Stimulated activated CD8-positive, alpha-beta memory T cell treated with anti-CD3 and anti-CD28 coated beads, Interleukin-4, amount 100 ng/mL, for 1 hour (primary cell): ENCODE measurements at places on chromosomes 5 and 9.

DNA sequence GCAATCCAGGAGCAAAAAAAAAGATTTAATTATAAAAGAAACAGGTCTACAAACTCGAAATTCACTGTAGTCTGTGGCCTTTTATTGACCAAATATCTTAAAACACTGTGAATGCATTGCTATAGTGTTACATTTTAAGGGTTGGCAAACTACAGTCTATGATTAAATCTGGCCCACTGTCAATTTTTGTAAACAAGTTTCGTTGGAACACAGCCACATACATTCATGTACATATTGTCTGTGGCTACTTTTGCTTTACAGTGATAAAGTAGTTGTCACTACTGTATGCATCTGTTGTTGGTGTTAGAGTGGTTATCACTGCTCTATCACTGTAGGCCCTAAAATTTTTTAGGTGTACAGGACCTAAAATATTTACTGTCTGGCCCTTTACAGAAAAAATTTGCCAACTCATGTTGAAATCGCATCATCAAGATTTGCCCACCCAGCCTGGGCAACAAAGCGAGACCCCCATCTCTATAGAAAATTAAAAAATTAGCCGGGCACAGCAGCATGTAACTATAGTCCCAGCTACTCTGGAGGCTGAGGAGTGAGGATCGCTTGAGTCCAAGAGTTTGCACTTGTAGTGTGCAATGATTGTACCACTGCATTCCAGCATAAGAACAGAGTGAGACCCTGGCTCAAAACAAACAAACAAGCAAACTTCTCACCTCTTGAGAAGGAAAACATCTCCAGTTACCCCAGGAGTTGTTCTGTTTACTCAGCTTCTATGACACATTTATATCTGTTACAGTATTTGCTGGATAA, 89.0 kb downstream of the ERBIN start:
- DNase-seq = no peak

- no peak for DNase-seq
Measured at GRCh38 chr9:127248241-127248640, 16.3 kb upstream of the GARNL3 start.

GRCh38 chr9:68619636-68620035, 79.0 kb upstream of the TMEM252 start:
- DNase-seq = no peak

DNA sequence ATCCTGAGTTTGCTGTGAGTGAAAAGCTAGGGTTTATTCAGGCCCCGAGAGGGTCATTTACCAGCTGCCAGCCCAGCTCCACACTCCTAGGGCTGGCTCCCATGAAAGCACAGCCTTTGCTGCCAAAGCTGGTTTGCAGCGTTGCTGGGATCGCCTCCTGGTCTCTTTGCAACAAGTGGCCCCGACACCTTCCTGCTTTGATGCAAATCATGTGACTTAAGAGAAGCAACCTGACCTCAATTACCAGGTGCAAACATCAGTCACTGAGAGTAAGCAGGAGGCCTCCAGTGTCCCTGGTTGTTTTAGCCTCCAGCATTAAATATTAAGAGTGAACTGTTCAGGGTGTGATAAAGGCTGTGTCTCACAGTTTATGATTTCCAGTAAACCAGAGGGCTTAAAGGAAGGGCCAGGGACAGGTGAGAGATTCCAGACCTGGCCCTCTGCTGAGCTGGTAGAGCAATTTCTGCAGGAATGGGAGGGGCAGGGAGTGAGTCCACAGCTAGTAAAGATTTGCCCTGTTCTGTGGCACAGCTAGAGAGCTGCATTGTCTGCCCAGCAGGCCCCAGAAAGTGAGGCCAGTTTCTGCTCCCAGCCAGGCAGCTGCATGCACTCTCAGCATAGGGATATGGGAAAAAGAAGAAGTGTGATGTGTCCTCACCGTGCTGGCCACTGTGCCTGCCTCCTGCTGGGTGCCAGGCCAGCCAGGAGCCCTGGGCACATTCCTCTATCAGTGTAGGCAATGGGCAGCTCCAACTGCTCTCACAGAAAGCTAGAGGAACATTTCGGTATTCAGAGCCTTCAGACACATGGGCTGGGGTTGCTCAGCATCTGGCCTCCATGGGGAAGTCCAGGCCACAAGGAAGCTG, 58.0 kb downstream of the SLC22A5 start:
- peak; percentile 27 for DNase-seq

DNA sequence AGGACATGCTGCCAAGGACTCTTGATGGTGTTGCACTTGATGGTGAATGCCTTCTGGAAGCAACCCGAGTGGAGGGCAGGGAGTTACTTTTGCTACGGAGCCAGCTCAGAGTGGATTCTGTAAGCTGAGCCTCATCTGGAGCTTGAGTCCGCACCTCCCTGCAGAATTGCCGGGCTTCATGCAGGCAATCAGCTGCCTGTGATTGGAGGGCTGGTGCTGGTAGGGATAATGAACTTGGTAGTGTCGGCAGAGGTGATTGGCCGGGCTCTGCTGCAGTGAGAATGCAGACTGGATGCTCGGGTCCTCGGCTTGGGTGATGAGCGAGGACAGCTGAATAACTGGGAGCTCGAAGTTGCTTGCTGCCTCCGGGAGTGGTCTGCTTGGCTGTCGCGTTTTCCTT, 23.1 kb downstream of the SLC25A25 start:
- no peak for DNase-seq

DNA sequence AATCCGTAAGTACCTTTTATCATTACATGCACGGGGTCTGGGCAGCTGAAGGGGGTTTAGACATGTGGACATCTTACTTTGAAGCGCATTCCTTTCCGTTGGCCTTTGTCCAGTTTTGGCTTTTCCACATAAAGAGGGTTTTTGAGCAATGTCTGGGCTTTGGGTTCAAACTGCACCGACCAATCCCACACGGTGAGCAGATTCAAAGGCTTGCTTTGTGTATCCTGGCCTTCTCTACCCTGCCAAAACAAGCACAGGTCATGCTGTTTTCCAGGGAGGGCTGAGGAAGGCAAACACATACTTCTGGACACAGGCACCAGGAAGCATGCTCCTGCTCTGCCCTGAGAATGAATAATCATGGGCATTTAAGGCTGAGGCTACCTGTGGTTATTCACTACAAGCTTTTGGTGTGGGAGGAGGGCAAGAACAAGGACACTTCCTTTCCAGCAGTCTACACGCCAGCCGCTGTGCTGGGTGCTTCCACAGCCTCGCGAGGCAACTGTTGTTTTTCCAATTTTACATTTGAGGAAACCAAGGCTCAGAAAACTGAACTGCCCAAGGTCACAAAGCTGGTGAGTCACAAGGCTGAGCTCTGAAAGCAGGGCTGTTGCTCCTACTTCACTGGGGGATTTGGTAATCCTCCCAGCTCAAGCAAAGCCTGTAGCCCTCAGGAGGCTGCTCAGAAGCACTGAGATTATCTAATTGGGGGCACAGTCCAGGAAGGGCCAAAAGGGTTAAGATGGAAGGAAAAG, 59.8 kb upstream of the GOLPH3 start:
- no peak for DNase-seq

DNA sequence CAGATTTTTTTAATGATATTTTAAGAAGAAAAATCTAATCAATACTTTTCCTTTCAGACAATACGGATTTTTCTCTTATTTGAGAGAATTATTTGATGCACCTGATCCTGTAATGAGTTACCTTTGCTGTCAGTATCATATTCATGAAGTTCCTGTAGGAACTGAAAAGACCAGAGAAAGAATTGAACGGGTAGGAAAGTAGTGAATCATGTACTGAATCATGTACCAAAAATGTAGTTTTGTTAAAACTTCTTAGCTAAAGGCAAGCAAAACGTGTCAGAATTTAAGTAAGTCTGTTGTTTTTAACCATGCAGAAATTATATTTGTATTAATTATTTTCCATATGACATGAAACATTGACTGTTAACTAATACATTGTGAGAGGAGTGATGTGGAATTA, 56.6 kb downstream of the SMC5 start:
- no peak for DNase-seq

DNA sequence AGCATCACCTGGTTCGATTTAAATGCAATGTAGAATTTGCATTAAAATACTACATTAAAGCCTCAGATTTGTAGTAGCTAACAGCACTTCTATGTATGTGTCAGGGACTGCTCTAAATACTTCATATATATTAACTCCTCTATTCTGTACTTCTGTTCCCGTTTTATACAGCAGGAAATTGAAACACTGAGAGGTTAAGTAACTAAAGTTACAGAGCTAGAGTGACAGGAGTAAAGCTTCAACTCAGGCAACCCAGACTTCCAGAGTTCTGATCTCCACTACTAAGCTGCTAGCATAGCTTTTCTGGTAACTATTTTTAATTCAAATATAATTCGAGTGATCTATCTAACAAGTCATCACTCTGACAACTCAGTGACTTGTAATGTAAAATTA, 619 bp upstream of the APC start:
- no peak for DNase-seq

DNA sequence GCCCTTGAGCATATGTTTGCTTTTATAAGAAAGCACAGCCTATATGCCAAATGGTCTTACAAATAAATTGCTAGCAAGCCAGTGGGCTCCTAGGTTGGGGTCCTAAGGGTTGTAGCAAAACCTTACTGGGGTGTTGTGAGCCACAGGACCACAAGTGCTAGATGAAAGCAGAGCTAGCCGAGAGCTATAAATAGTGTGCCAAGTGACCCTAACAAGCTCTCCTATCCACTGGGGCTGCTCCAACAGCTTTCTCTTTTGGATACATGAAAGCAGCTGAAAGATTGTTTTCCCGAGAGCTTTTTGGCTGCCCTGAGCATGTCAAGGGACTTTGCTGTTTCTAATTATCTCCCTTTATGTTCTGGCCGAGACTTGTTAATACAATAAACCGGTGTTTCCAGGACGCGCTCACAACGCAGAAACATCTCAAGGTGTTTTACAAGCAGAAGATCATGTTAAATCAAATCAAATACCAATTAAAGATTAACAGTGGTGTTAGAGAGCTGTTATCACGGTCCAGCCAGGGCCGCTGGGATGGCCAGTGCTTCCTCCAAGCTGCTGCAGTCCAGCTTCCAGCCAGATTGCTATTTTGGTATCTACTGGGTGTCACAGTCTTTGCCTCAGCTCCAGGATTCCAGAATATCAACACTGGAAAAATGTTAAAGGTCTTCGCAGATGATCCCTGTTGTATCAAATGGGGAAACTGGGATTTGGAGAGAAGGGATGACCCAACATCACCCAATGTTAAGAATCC, 351.0 kb downstream of the ASTN2 start:
- DNase-seq = no peak

- DNase-seq = no peak
Measured at GRCh38 chr9:129669946-129670345, 4.5 kb downstream of the PRRX2 start.

DNA sequence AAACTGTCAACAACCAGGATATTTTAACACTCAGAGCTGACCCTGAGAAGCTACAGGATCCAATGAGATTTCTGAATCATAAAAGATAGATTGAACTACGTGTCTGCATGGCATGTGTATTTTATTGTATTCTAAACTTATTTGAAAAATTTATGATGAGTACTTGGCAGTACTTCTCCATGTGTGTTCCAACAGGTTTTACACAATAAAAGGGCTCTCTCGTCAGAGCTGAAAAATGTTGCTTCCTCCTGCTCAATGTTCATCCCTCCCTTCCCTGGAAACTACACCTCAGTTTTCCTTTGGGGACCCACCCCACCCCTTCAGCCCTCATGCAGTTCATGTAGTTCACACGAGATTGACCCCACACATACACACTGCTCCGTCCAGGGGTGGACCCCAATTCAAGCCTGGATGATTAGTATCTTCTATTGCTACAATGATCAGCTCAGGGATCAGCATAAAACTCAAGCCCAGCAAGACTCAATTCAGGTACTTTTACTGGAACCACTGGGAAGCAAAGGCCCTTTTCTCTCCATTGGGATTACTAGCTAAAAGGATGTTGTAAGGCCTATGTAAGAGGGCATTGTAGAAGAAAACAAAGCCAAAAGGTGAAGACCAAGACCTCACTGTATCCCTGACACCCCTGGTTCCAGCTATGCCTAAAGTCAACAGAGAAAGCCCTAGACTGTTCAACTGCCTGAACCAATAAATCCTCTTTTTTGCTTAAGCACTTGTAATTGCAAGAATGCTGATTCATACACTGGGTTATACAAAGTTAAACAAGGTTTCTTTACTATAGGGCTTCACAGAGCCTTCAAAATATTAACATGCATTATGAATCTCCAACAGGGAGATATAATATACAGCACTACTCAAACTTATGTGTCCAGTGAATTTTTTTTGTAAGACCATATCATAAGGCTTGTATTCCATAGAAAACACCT, 112.6 kb downstream of the SAXO1 start:
- DNase-seq = no peak

DNA sequence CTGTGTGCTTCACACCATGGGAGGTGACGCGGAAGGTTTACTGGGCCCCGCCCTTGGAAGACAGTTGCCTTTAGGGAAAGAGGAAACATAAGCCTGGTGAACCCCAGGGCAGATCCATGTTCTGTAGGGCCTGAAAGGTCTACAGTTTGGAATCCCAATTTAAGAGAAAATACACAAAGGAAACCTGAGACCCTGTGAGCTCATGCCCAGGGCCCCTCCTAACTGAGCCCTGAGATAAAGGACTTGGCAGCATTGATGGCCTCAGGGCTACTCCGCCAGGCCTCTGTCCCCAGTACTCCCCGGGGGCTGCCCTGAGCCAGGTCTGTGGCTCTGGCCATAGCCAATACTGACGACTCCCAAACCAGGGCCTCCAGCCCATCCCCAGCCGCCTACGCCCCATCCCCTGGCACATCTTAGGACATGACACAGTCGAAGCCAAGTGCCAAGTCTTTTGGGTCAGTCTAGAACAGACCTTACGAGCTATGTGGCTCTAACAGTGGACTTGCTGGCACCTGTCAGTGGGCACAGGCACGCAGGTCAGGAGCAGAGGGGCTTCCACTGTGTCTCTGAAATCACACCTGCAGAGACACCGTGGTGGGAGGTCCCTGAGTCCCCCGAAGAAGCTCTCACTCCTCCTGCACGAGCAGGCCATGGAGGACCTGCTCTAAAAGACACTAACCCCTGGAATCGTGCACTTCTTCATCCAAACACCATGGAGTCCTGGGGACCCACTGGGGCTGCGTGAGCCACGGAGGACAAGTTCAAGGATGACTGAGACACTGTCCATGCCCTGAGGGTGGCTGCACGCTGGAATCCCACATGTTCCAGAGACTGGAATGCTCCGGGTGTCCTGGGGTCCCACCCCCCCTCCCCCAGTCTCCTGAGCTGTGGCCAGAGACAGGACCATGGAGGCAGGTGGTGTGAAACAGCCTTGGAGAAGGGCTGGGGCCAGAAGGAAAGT, 40.3 kb upstream of the BARHL1 start:
- DNase-seq = no peak

GRCh38 chr5:67409126-67409777, 212.7 kb upstream of the CD180 start:
- no peak for DNase-seq

DNA sequence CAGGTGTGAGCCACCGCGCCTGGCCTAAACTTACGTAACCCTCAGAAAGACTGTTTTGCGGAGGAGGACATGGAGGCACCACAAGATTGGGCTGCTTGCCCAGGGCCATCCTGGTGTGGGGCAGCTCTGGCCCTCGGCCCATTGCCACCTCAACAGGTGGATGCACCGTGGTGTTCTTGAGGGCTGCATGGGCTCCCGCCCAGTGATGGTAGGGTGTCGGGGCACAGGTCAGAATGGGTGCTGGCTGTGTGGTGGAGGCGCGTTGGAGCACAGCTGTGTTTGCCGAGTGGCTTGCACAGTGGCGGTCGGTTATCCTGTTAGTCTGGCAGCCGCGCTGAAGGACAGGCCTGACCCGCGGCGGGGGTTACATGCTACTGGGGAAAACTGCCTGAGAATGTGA, 196.9 kb downstream of the CACNA1B start:
- no peak for DNase-seq
